Epithelial cell of alveolus of lung (primary cell): ENCODE measurements at places on chromosomes 7 and 10. TPM values are rescaled to one million over a fixed set of nuclear protein-coding genes. Genes with fewer than 3 reads are reported as not detected.

Gene PAXIP1
- 5.9 and 10.5 TPM in 2 replicates for total RNA-seq

Gene EBLN1
- not detected in 2 replicates for total RNA-seq

Gene OR6V1
- total RNA-seq: not detected in 2 replicates

Gene NKX1-2
- 0.26 TPM in 1 of 2 replicates, not detected in the other for total RNA-seq

Gene PALD1
- 2.3 and 2.5 TPM in 2 replicates for total RNA-seq

Gene ADARB2
- total RNA-seq: 0.13 and 0.40 TPM in 2 replicates

Gene PRKAR2B
- 7.9 and 47.7 TPM in 2 replicates for total RNA-seq

Gene DBF4
- 31.0 and 33.2 TPM in 2 replicates for total RNA-seq

Gene GRK5
- 17.8 and 87.9 TPM in 2 replicates for total RNA-seq

Gene HYAL4
- total RNA-seq: not detected in 2 replicates

Gene HMX3
- total RNA-seq: not detected in 2 replicates

Gene EIF5AL1
- 0.32 and 0.65 TPM in 2 replicates for total RNA-seq

Gene ABCB4
- 2.4 and 2.5 TPM in 2 replicates for total RNA-seq

Gene CFAP46
- 0.80 and 4.1 TPM in 2 replicates for total RNA-seq

Gene TMEM26
- 1.9 and 7.3 TPM in 2 replicates for total RNA-seq

Gene GPR26
- total RNA-seq: not detected in 2 replicates

Gene SPRN
- total RNA-seq: under 0.01 and 0.08 TPM in 2 replicates

Gene FGFR2
- 0.52 TPM in 1 of 2 replicates, not detected in the other for total RNA-seq

Gene MYL10
- total RNA-seq: not detected in 2 replicates

Gene IL15RA
- total RNA-seq: 9.4 and 18.6 TPM in 2 replicates

Gene ASB13
- total RNA-seq: 17.2 and 18.0 TPM in 2 replicates

Gene DPYSL4
- 12.3 and 14.6 TPM in 2 replicates for total RNA-seq

Gene PAX4
- not detected in 2 replicates for total RNA-seq

Gene FGL2
- 0.26 and 1.9 TPM in 2 replicates for total RNA-seq

Gene CYP2E1
- under 0.01 and 1.7 TPM in 2 replicates for total RNA-seq

Gene CLRN3
- total RNA-seq: not detected in 2 replicates

Gene NOS3
- 1.4 and 4.5 TPM in 2 replicates for total RNA-seq

Gene TMEM184A
- total RNA-seq: 0.13 TPM in 1 of 2 replicates, not detected in the other

Gene WNT8B
- total RNA-seq: not detected in 2 replicates

Gene GATA3
- 0.08 and 0.26 TPM in 2 replicates for total RNA-seq

Gene NODAL
- not detected in 2 replicates for total RNA-seq

Gene AFAP1L2
- 5.3 and 8.8 TPM in 2 replicates for total RNA-seq

Gene OR2A12
- not detected in 2 replicates for total RNA-seq

Gene PNLIPRP1
- not detected in 2 replicates for total RNA-seq

Gene NPC1L1
- 0.24 TPM in 1 of 2 replicates, not detected in the other for total RNA-seq
